ENCODE measurements at places on chromosomes 7 and 10.

DNA sequence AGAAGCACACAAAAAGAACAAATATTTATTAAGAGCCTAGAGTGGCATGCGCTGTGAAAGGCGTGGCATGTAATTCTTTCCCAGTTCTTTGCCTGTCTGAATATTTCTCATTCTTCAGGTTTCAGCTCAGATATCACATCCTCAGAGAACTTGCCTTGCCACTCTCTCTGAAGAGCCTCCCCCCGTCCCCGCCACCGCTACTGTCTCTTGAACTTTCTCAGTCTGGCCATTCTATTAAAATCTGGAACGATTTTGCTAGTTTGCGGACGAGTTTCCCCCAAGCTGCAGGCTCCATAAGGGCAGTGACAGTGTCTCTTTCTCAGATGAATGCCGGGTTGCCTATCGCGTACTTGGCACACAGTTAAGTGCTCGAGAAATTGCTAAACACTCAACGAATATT lies 787 bp upstream of the PLEKHA1 start:
- H3K4me1 ChIP-seq, result peaks cover 7% of the 10 kb centered on the region
- DNase-seq, result no peak
- peak overlapping the region; percentile 83 for H3K4me3 ChIP-seq

GRCh38 chr10:106446920-106447319 lies 717.6 kb downstream of the SORCS1 start:
- no peaks in the 10 kb centered on the region for H3K36me3 ChIP-seq
- no peak for DNase-seq
- H3K27ac ChIP-seq, result no peak overlapping the region
- no peaks in the 10 kb centered on the region for H3K4me1 ChIP-seq
- no peaks in the 10 kb centered on the region for H3K27me3 ChIP-seq
- H3K4me3 ChIP-seq, result no peak overlapping the region

GRCh38 chr10:66828957-66829356 lies 96.9 kb upstream of the LRRTM3 start:
- H3K36me3 ChIP-seq, result no peaks in the 10 kb centered on the region
- no peak for DNase-seq
- no peaks in the 10 kb centered on the region for H3K4me1 ChIP-seq
- H3K4me3 ChIP-seq, result no peak overlapping the region
- no peak overlapping the region for H3K27ac ChIP-seq

- DNase-seq, result no peak
- peaks cover 22% of the 10 kb centered on the region for H3K27me3 ChIP-seq
- no peak overlapping the region for H3K27ac ChIP-seq
- peaks cover 6% of the 10 kb centered on the region for H3K36me3 ChIP-seq
Observed at GRCh38 chr7:151537818-151538561, 18.3 kb upstream of the RHEB start.

DNA sequence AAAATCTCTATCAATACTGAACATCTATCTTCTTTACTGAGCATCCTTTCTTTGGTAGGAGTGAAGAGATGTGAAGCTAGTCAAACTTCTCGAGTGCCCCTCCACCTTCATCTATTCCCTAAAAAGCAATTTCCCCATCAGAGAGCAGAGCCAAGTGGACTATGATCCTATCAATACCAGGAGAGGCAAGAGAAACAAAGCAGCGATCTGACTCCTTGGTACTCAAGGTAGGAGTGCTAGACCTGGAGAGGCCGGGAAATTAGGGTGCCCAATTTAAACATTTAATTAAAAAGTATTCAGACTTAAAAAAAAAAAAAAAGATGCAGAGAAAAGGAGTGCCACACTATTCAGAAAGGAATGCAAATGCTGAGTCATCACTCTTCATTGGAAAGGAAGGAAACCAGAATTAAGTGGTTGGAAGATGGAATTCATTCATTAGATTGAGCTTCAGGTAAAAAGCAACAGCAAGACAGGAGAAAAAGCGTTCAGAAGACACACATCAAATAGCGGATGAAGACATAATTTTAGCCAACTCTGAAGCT lies 1.6 kb downstream of the TIAL1 start:
- H3K27ac ChIP-seq, result peak overlapping the region; percentile 94
- no peaks in the 10 kb centered on the region for H3K27me3 ChIP-seq
- peaks cover 40% of the 10 kb centered on the region for H3K4me1 ChIP-seq
- DNase-seq, result no peak
- peak overlapping the region; percentile 92 for H3K4me3 ChIP-seq

DNA sequence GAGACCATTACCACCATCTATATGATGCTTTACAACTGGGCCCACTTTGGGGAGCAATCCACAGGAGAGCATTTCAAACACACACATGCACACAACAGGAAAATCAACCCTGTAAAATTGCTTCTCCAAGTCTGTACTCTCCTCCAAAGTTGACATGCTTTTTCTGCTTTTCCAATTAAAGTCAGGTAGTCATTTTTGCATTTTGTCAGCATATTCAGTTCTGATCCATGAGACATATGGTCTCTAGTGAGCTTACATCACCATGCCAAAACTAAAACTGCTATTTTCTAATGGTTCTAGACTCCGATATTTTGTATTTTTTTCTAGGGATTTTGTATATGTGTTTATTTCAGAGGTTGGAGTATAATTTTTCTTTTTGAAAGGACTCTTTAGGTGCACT lies 373.5 kb upstream of the LRRTM3 start:
- H3K4me1 ChIP-seq, result no peaks in the 10 kb centered on the region
- no peaks in the 10 kb centered on the region for H3K27me3 ChIP-seq
- no peak overlapping the region for H3K27ac ChIP-seq
- H3K4me3 ChIP-seq, result no peak overlapping the region
- DNase-seq, result no peak

DNA sequence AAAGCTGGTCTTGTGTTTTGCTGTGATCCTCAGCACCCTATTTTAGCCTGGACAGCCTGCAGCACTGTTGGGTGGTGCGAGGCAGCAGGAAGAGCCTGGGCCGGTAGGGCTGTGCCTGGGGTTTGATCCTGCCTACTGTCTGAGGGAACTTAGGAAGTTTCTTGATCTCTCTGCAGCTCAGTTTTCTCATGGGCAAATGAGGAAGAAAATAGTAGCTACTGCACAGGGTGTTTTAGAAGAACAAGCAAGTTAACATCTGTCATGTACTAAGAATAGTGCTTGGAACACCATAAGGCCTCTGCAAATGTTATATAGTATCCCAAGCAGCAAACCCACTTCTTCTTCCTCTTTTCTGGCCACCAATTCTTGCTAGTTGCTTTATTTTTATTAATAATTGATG lies 12.0 kb upstream of the AGR2 start:
- H3K4me3 ChIP-seq, result no peak overlapping the region
- peaks cover 5% of the 10 kb centered on the region for H3K4me1 ChIP-seq
- no peak for DNase-seq
- no peak overlapping the region for H3K27ac ChIP-seq
- H3K36me3 ChIP-seq, result no peaks in the 10 kb centered on the region
- peaks cover 6% of the 10 kb centered on the region for H3K27me3 ChIP-seq

DNA sequence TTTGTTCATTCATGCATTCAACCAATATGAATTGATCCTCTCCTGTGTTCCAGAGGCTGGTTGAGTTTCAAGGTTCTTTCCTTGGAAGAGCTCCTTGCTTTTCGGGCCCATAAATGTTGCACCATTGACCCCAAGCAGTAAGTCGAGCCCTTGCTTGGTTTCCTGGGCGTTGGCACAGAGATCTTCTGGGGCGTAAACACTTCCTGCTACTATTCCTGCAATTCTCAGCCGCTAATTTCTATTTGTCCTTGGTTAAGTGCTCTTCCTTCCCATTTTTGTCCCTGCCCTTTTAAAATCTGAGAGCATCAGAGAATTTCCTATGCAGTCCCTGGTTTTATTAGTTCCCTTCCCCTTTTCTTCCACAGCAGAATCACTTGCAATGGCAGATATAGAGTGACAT lies 44.1 kb upstream of the ADRB1 start:
- no peak for DNase-seq
- H3K4me1 ChIP-seq, result peaks cover 16% of the 10 kb centered on the region
- peaks cover 7% of the 10 kb centered on the region for H3K27me3 ChIP-seq
- H3K27ac ChIP-seq, result no peak overlapping the region

- H3K27ac ChIP-seq, result no peak overlapping the region
- H3K27me3 ChIP-seq, result no peaks in the 10 kb centered on the region
- no peak overlapping the region for H3K4me3 ChIP-seq
Observed at GRCh38 chr10:51422311-51423120, 276.9 kb downstream of the CSTF2T start.

DNA sequence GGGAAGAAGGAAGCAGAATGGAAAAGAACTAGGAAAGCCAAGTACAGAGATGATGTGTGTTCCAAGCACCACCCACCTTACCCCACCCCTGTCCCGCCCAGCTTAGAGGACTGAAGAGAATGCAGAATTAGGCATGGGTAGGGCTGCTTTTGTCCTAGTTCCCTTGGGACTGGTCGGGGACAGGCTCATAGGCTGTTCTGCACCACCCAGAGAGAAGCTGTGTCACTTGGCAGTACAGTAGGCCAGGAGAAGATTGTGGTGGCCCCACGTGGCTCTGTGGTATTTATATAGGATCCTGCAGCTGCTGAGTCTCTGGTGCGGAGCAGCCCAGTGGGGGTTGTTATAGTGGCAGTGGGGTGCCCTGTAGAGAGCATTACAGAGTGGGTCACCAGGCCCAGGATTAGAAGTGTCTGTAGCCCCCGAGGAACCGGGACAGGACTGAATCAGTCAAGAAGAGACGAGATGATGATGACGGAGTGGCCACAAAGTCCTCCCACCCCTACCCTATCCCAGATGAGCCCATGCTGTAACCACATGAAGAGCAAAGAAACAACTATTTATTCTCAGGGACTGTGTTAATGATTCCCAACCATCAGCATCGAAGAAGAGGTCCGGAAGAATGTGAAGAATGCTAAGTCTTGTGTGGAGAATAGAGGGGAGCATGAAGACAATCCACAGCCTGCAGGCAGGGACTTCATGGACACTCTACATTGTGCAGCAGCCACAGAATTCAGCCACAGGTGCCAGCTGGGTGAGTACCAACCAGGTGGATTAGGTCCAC lies 88.9 kb downstream of the C1GALT1 start:
- no peaks in the 10 kb centered on the region for H3K27me3 ChIP-seq
- H3K4me3 ChIP-seq, result peak overlapping the region; percentile 4
- no peak for DNase-seq
- H3K27ac ChIP-seq, result no peak overlapping the region
- peaks cover 13% of the 10 kb centered on the region for H3K4me1 ChIP-seq
- H3K36me3 ChIP-seq, result peaks cover 1% of the 10 kb centered on the region

DNA sequence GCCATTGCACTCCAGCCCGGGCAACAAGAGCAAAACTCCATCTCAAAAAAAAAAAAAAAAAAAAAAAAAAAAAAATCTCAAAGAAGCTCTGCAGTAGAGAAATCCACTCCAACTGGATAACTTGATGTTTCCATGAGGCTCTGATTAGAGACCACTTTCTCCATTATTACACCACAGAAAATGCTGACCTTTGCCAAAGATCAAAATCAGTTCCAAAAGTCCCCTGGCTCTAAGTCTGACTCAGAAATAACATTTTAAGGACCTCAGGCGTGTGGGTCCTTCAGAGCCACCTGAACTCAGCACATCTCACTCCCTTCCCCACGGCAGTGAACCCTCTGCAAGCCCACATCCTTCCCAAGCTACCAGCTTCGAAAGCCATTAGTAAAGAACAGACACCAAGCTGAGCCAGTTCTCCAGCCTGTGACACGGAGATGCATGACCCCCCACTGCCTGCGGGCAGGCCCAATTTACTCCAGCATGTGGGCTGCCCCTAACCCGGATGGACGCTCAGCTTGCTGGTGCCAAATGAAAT lies 13.8 kb upstream of the TMEM120A start:
- H3K27ac ChIP-seq, result peak overlapping the region; percentile 64
- H3K36me3 ChIP-seq, result peaks cover 19% of the 10 kb centered on the region
- no peak for DNase-seq
- no peaks in the 10 kb centered on the region for H3K27me3 ChIP-seq

GRCh38 chr10:110898391-110898790 lies 20.6 kb downstream of the BBIP1 start:
- H3K4me1 ChIP-seq, result peaks cover 25% of the 10 kb centered on the region
- H3K36me3 ChIP-seq, result peaks cover 24% of the 10 kb centered on the region
- no peak overlapping the region for H3K4me3 ChIP-seq
- no peaks in the 10 kb centered on the region for H3K27me3 ChIP-seq
- H3K27ac ChIP-seq, result no peak overlapping the region

GRCh38 chr7:55887821-55888247 lies 578 bp downstream of the ZNF713 start:
- H3K27me3 ChIP-seq, result peaks cover 6% of the 10 kb centered on the region
- H3K4me3 ChIP-seq, result peak overlapping the region; percentile 82
- H3K27ac ChIP-seq, result peak overlapping the region; percentile 75
- H3K4me1 ChIP-seq, result no peaks in the 10 kb centered on the region

DNA sequence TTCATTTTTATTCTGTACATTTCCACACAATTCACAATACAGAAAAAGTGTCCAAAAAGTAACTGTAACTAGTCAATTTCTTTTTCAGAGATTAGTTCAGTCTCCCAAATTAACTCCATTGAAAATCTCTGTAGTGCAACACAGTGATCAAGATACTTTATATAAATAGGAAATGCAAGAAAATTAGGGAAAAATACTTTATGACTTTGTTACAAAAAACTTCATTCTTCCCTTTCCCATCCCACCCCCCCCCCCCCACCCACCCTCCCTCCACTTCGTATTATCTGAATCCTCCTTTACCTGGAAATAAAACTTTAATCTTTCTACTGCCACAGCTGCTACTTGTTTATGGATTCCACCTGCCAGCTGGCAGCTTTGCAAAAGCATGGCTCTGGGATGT lies 37.5 kb upstream of the PTN start:
- no peaks in the 10 kb centered on the region for H3K4me1 ChIP-seq
- no peak overlapping the region for H3K27ac ChIP-seq
- H3K4me3 ChIP-seq, result no peak overlapping the region
- no peaks in the 10 kb centered on the region for H3K27me3 ChIP-seq

DNA sequence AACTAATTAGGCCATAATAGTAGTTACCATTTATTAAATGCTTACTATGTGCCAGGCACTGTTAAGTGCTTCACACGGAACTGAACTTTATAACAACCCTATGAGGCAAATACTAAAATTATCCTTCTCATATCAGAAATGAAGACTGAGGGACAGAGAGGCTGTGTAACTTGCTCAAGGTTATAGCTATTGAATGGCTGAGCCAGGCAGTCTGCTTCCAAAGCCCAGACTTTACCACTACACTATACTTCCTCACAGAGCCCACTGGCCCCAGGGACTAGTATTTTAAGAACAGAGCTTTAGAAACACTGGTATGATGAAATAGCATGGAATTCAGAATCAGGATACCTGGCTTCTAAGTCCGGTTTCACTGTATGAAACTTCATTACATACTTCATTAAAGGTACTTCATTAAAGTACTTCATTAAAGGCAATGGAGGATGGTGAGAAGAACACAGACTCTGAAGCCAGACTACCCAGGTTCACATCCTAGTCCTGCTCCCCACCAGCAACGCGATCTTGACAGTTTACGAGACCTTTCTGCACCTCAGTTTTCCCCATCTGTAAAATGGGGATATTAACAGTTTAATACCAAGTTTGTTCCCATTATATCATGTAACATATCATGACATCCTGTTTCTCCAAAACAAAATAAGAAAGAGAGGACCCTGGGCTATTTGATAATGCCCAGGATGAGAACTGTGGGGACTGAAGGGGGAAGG lies 19.6 kb downstream of the ANXA11 start:
- no peak for DNase-seq
- peak overlapping the region; percentile 95 for H3K27ac ChIP-seq
- peaks cover 65% of the 10 kb centered on the region for H3K4me1 ChIP-seq
- peaks cover 8% of the 10 kb centered on the region for H3K36me3 ChIP-seq

GRCh38 chr7:135558881-135559280 lies 1.2 kb downstream of the NUP205 start:
- DNase-seq, result no peak
- H3K4me1 ChIP-seq, result peaks cover 15% of the 10 kb centered on the region
- no peak overlapping the region for H3K4me3 ChIP-seq
- no peaks in the 10 kb centered on the region for H3K27me3 ChIP-seq

- peaks cover 2% of the 10 kb centered on the region for H3K36me3 ChIP-seq
- DNase-seq, result no peak
- peaks cover 2% of the 10 kb centered on the region for H3K27me3 ChIP-seq
- no peak overlapping the region for H3K27ac ChIP-seq
- no peak overlapping the region for H3K4me3 ChIP-seq
- no peaks in the 10 kb centered on the region for H3K4me1 ChIP-seq
Observed at GRCh38 chr10:79219322-79219957, 127.8 kb upstream of the PPIF start.
